ENCODE measurements at places on chromosomes 11 and 22.

DNA sequence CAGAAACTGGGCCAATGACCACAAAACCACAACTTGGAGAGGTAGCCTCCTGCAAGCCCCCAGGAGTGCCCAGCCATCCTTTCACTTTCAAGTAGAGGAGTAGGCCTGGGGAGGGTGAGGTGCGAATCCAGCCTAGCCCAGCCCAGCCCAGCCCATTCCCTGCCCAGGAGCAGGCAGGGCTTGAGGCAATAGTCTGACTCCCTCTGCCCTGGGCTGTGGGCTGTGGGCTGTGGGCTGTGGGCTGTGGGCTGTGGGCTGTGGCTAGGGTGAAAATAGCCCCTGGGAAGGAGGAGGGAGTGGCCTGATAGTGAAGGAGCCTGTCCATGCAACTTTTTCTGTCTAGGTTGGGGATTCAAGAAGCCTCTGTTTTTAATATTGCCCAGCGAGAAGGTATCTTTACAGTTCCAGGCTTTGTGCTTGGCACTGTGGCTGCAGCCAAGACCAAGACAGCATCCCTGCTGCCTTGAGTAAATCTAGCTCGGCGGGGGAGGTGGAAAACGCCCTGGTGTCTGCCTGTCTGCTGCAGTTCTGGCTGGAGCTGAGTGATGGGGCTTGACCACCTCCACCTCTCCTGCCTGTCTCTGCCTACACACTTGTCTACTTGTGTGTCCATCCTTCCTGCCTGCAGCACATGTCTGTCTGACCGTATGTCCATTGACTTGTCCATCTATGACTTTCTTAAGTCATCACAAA is 40.7 kb downstream of the LMO1 start:
- no peak for DNase-seq

DNA sequence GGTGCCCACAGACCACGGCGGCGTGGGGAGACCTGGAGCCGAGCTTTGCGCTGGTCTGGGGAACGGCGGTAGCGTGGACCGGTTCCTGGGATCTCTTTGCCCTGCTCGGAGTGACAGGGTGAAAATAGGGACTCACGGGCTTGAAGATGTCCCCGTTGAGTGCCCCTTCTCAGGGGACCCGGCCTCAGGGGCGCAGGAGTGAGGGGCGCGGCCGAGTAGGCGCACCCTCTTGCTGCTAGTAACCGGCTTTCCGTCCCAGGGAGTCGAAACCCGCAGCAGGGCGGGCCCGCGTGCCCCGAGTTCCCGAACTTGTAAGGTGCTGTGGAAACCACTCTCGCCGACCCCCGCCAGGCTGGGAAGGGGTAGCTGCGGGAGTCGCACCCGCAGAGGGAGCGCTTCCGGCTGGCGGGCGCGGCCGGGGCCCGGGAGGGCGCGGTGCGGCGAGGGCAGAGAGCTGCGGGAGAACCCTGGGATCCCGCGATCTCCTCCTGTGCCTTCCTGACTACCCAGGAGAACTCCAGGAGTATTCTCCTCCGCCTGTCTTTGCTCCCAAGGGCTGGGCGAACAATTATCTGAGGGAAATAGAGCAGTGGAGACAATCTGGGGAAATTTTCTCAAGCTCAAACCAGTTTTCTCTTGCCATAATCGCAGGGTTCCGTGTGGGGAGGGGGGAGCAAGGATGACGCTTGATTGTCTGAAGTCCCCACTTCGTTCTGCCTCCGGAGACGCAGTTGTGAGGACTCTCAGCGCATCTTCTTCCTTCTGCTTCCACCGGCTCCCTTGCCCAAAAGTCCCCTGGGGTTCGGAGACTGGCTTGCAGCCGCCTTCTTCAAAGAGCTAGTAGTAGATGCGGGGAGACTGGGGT is 666 bp downstream of the NELL1 start:
- DNase-seq, result no peak

- DNase-seq, result no peak
Measured at GRCh38 chr11:104546501-104546900, 351.8 kb downstream of the CASP12 start.

- no peak for DNase-seq
Measured at GRCh38 chr11:133467686-133468085, 64.6 kb downstream of the OPCML start.

DNA sequence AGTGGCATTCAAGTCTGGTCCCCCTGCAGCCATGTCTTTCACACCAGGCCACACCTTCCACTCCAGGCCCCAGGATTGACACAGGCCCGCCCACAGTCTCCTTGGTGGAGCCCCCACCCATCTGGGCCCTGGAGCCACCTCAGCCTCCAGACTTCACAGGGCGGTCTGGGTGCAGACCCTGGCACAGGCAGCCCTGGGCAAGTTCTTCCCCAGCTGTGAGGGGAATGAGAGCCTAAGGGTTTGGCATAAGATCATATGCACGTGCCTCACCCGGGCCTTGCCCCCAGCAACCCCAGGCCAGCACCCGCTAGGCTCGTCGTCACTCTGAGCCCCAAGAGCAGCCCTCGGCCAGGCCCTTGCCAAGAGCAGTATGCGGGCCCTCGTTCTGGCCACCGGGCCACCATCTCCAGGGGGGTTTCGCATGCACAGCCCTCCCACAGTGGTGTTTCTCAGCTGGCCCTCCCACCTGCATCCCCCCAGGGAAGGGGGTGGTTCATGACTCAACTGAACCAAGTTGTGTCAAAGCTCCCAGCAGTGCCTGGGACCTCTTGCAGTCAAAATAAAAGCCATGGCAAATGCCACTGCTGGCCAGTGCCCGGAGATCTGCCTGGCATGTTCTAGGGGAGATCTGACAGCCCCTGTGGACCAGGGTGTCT is 70.4 kb upstream of the KCNQ1OT1 start:
- DNase-seq, result no peak

Data from suppressor macrophage treated with lipopolysaccharide for 1 hour (primary cell).